ENCODE measurements at places on chromosomes 2 and 18.

DNA sequence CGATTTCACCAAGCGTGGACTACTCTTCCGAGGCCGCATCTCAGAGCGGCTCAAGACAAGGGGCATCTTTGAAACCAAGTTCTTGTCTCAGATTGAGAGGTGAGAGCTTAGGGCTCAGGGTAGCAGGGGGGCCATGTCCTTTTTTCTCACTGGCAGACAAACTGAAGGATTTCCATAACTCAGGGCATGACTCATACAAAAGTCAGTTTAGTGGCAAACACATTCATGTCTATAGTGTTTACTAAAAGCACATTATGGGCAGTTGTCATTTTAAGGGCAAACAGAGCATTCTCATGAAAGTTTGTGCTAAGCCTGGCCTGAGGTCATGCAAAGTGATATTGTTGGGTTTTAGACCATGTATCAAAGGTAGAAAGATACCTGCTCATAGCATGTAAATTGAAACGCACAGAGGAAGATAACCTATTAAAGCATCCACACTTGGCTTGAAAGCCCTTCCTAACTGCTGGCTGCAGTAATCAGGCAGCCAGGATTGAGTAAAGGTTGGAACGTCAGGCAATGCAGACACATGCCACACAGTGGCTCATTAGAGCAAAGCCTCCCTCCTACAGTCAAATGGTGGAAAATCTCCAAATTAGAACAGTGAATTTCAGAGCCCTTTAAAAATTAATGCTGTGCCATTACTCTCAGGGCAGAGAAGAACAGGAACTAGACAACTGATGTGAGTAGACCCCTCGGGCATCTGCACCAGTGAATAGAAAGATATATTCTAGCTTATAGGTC, 54.2 kb downstream of the HK2 start:
- no peak for DNase-seq

- no peak for DNase-seq
Measured at GRCh38 chr2:201237486-201238123, 22.7 kb upstream of the CASP8 start.

- no peak for DNase-seq
Measured at GRCh38 chr2:84217456-84217855, 241.6 kb downstream of the SUCLG1 start.

DNA sequence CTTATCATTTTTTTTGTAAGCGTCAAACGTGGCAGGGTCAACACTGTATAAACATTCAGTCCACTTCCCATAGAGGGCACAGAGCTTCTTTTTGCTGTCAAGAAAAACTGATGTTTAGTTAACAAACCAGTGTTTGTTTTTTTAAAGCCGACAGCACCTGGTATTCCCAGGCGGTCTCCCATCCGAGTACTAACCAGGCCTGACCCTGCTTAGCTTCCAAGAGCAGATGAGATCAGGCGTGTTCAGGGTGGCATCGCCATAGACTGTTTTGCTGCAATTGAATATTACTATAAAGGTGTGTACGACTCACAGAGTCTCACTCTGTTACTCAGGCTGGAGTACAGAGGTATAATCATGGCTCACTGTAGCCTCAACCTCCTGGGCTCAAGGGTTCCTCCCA, 31.5 kb downstream of the CABYR start:
- no peak for DNase-seq

- no peak for DNase-seq
Measured at GRCh38 chr18:47883771-47884413, 46.6 kb downstream of the SMAD2 start.

DNA sequence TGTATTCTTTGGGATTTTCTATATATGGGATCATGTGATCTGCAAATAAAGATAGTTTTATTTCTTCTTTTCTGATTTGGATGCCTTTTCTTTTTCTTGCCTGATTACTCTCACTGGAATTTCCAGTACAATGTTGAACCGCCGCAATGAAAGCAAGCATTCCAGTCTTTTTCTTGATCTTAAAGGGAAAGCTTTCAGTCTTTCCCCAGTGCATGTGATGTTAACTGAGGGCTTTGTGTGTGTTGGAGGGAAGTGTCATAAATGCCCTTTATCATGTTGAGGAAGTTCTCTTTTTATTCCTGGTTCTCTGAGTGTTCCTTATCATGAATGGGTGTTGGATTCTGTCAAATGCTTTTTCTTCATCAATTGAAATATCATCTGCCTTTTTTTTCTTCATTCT, 16.9 kb upstream of the CYBRD1 start:
- DNase-seq: no peak

DNA sequence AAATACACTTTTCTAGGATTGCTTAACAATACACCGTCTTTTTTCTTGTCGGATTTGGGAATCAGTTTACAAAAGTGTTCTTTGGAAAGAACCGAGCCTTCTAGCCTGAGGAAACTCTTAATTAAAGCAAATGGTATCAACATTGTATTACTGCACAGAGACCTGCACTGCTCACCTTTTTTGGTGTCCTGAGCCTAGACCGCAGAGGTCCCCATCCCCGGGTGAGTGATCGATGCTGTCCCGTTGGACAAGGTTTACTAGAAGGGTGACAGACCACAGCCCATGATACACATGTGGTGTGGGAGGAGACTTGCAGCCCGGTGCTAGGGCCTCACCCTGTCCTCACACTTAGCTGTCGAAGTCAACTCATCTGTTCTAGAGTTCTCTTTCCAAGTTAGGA, 55.3 kb downstream of the TSHZ1 start:
- DNase-seq: no peak

All from activated naive CD8-positive, alpha-beta T cell treated with anti-CD3 and anti-CD28 coated beads, Interleukin-2, amount 10 ng/mL, durations not matched to agents 7 days and 5 days (primary cell).